ENCODE measurements at places on chromosomes 5 and 9. TPM values are rescaled to one million over a fixed set of nuclear protein-coding genes. Genes with fewer than 3 reads are reported as not detected.

GRCh38 chr9:76905791-76906646 lies at the start of gene PRUNE2:
TSS of gene PRUNE2 (minus strand) at chr9:76906114. CDS start at chr9:76905963, 151 bp downstream.
- H3K27me3 ChIP-seq = peaks cover 95% of the 10 kb centered on the region
- no peak within 1 kb of the TSS for H3K27ac ChIP-seq
- H3K36me3 ChIP-seq = no peaks in the 10 kb centered on the region

DNA sequence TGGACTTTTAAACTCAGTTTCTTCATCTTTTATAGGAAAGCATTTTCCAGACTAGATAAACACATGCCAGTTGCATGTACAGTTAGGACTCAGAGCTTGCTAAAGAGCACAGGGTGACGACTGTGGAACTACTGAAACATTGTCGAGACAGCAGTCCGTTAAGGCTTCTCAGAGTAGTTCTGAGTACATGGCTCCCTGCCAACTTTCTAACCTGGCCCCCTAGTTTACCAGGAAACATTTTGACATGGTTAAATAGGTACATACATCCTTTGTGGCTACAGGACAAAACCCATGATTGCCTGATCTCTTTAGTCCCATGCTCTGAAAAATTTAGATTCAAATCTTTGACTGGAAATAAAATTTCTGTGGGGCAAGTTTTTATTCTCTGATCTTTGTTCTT lies 129.7 kb downstream of the SLF1 start:
- no peak overlapping the region for H3K27ac ChIP-seq
- peaks cover 6% of the 10 kb centered on the region for H3K27me3 ChIP-seq
- no peaks in the 10 kb centered on the region for H3K36me3 ChIP-seq
- no peak for DNase-seq
- H3K4me1 ChIP-seq = peaks cover 9% of the 10 kb centered on the region

GRCh38 chr5:72130351-72130761 lies 23.1 kb downstream of the MAP1B start:
- DNase-seq = no peak
- H3K27ac ChIP-seq = no peak overlapping the region
- H3K4me3 ChIP-seq = no peak overlapping the region
- H3K4me1 ChIP-seq = peaks cover 9% of the 10 kb centered on the region
- no peaks in the 10 kb centered on the region for H3K36me3 ChIP-seq

DNA sequence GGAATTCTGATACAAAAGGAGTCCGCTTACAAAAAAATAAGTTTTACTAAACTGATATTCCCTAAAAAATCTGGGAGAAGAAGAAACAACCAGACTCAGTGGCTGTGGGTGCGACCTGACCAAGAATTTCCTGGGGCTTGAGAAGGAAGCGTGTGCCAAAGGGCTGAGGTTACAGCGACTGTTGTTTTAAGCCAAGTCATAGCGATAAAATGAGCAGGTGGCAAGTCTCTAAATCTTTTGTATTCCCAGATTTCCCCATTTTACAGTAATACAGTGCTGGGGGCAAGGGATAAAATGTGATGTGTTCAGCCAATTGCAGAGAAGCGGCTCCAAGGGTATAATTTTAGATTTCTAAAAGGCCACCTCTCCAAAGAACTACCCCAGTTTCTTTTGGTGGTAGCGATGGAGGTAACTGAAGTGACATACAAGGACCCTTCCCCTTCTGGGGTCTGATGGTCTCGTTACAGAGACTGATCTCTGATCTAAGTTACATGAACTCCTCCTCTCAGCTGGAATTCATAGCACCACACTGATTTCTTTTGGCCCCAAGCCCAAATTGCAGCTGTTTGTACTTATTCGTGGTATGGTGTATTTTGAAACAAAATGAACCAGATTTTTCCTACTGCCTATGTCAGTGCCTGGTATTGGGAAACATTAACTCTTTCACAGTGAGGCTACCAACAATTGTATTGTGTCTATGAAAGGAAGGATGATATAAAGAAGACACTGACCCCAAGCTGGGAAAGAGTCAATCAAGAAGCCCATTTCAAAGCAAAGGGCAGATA lies 41.6 kb downstream of the LPAR1 start:
- no peak overlapping the region for H3K4me3 ChIP-seq
- DNase-seq = no peak
- H3K27ac ChIP-seq = no peak overlapping the region
- H3K4me1 ChIP-seq = peaks cover 4% of the 10 kb centered on the region
- peaks cover 1% of the 10 kb centered on the region for H3K36me3 ChIP-seq
- H3K27me3 ChIP-seq = no peaks in the 10 kb centered on the region

Gene ANKRA2
- total RNA-seq = 27.3 TPM

Gene DRD1
- not detected for total RNA-seq

Gene TAF1L
- total RNA-seq = not detected

Gene ZNF79
- total RNA-seq = 12.4 TPM

Gene BICD2
- 24.6 TPM for total RNA-seq

Gene LCN9
- total RNA-seq = 0.57 TPM

GRCh38 chr9:86550401-86550800 lies 196.2 kb upstream of the TUT7 start:
- peaks cover 3% of the 10 kb centered on the region for H3K27me3 ChIP-seq
- H3K27ac ChIP-seq = no peak overlapping the region
- H3K4me3 ChIP-seq = no peak overlapping the region
- H3K36me3 ChIP-seq = no peaks in the 10 kb centered on the region

- H3K36me3 ChIP-seq = no peaks in the 10 kb centered on the region
- H3K27me3 ChIP-seq = no peaks in the 10 kb centered on the region
- no peak overlapping the region for H3K27ac ChIP-seq
- H3K4me1 ChIP-seq = peaks cover 2% of the 10 kb centered on the region
Observed at GRCh38 chr9:12973710-12974109, 198.9 kb downstream of the LURAP1L start.

GRCh38 chr5:79803007-79803406 lies 113.4 kb downstream of the CMYA5 start:
- H3K36me3 ChIP-seq = no peaks in the 10 kb centered on the region
- H3K27me3 ChIP-seq = no peaks in the 10 kb centered on the region
- no peak overlapping the region for H3K4me3 ChIP-seq
- DNase-seq = no peak
- H3K4me1 ChIP-seq = no peaks in the 10 kb centered on the region

- no peaks in the 10 kb centered on the region for H3K36me3 ChIP-seq
- DNase-seq = no peak
- no peak overlapping the region for H3K4me3 ChIP-seq
- no peaks in the 10 kb centered on the region for H3K27me3 ChIP-seq
Observed at GRCh38 chr5:59245198-59245597, 648.3 kb downstream of the PDE4D start.

Gene CCDC152
- 0.17 TPM for total RNA-seq
